ENCODE measurements at places on chromosomes 6 and 20. TPM values are rescaled to one million over a fixed set of nuclear protein-coding genes. Genes with fewer than 3 reads are reported as not detected.

DNA sequence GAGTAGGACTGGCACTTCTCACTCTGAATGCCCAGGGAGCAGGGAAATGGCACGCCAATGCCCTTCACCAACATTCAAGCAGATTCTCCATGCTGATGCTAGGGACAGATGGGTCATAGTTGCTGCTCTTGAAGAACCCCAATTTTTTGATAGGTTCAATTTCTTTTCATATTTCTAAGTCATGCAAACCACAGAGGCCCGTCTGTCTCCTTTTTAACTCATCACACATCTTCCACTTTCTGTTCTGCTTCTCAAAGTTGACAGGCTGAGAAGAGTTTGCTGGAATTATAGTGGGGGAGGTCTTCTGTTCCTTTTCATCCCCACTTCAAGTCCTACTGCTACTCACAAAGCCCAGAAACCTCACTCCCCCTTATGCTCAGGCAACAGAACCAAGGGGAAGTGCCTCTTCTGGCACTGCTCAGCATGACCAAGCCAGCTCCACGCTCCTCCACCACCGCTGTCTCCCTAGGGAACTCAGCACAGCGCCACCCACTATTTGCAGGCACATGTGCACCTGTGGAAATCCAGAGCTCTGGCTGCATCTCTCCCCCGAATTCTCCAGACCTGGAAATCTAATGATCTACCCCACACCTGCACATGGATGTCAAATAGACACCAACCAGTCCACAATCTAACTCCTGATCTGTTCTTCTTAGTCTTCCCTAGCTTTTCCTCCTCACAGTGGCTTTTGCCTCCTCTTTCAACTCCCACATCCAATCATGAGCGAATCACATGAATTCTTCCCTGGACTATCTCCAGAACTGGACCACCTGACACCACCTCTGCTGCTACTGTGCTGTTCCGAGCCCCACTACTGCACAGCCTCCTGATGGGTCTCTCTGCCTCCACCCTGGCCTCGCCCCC is 10.7 kb downstream of the ZBTB24 start:
- no peak for ATAC-seq

GRCh38 chr6:132041706-132042105 is 90.5 kb upstream of the CCN2 start:
- no peak for ATAC-seq

GRCh38 chr6:55729665-55730064 is 145.7 kb downstream of the BMP5 start:
- ATAC-seq: no peak

DNA sequence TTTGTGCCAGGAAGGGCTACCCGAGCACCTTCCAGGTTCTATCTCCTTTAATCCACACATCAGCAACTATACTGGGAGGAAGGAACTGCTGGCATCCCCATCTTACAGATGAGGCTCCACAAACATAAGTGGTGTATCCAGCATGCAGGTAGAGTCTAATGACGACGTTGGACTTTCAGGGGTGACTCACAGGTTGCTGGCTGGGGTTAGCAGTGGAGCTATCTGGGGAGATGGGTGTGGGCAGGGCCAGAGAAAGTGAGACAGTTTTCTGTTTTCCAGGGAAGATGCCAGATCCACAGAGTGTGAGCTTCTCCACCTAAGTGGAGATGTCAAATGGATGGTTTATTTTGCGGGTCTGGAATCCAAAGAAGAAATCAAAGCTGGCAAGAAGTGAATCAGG is 31.8 kb downstream of the CDH22 start:
- ATAC-seq: no peak

GRCh38 chr6:41712651-41713103 is 22.7 kb downstream of the TFEB start:
- ATAC-seq: peak; percentile 71

The WFDC5 gene
- total RNA-seq: not detected

The HLA-DQB1 gene
- 1.8 TPM for total RNA-seq
